RPMI8226 (cell line): ENCODE measurements at places on chromosomes 3 and 15.

- DNase-seq: no peak
Observed at GRCh38 chr3:177683586-177683985, 486.3 kb upstream of the TBL1XR1 start.

DNA sequence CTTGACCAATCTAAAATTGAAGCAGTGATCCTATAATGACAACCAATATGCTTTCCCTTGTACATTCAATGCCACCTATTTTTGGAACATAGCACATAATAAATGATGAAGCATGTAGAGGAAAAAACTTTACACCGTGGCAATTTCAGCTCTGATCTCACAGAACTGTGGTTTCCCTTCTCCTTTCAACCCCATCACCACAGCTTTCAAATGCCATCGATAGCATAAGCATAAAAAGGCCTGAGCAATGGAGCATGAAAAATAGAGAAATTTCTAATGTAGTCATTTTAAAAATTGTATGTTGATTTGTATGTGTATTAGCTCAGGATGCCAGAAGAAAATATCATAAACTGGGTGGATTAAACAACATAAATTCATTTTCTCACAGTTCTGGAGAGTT is 406.0 kb upstream of the TMCO5A start:
- no peak for DNase-seq

GRCh38 chr15:25734680-25735355 is 128.3 kb downstream of the ATP10A start:
- DNase-seq: no peak

DNA sequence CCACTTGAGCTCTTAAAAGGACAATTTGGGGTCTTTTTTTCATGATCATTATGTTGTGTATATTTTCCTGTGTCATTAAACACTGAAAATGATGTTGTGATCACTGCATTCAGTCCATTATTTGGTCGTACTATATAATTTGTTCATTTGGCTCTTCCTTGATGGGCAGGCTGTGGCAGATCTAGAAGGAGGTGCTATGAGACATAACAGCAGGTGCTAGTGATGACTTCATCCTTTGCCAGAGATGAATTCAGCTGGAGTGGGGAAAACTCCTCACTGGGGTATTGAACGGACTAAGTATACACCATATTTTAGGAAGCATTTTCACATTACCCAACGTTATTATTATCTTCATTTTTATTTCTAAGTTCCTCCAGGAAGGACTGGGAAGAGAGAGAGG is 12.0 kb downstream of the CMTM7 start:
- no peak for DNase-seq

GRCh38 chr15:38954090-38954489 is 389.5 kb upstream of the RASGRP1 start:
- DNase-seq: no peak

DNA sequence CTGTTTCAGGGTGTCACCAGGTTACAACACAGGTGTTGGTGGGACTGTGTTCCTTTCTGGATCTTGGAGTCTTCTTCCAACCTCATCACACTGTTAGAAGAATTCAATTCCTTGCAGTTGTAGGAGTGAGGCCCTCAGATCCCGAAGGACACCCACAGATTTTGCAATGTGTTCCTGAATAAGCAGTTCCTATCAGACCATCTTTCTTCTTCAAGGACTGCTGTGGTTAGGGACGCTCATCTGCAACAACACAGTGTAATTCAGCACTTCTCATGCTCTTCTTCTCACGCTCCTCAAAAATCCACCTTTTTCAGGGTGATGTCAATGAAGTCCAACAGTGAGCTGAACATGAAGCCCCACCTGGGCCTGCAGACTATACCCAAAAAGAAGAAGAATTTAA is 18.8 kb downstream of the TM2D3 start:
- DNase-seq: no peak

GRCh38 chr3:58628823-58629562 is 37.6 kb downstream of the FAM3D start:
- DNase-seq: no peak

- no peak for DNase-seq
Observed at GRCh38 chr3:114241262-114241661, 3.9 kb upstream of the ZNF80 start.

DNA sequence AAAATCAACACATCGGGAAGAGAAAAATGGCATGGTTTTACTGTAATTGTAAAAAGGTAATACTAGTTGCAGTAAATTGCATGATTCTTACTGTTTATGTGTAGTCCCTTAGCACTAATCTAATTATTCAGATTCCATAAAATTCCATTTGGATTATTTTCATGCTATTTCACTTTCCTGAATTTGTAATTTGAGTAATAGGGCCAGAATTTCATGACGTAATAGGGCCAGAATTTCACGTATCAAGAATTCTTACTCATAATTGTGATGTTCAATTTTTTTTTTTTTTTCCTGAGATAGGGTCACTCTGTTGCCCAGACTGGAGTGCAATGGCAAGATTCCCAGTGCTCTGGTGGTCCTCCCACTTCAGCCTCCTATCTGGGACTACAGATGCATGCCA is 2.9 kb upstream of the U2SURP start:
- no peak for DNase-seq

DNA sequence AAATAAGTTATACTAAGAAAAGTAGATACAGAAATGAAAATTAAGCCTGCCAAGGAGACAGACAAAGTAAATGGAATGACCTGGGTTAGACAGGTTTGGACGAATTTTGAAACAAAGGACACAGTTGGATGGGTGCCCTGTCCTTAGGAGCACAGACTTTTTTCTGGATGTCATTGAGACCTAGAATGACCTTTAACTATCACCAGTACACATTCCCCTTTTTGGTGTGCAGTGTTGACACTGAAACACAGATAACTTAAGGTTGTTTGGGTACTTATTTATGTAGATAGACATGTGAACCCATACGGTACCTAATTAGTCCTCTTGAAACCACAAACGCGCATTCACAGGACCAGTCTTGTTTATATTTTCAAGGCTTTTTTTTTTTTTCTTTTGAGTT is 86.7 kb downstream of the PPARG start:
- DNase-seq: no peak

DNA sequence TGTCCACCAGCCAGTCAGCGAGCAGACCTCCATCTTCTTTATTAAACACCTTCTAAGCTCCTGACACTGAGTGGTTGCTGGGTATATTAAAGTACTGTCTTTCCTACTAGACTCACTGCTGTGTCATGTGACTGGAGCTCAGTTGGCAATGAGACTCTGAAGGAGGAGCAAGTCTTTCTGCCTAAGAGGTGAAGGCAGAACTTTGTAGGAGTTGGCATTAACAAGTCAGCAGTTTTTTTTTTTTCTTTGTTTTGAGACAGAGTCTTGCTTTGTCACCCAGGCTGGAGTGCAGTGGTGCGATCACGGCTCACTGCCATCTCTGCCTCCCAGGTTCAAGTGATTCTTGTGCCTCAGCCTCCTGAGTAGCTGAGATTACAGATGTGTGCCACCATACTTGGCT is 62.2 kb downstream of the ABHD5 start:
- DNase-seq: no peak

GRCh38 chr3:174424656-174425055 is 434.5 kb upstream of the NAALADL2 start:
- DNase-seq: no peak

GRCh38 chr3:163939926-163940325 is 1138.4 kb downstream of the SI start:
- no peak for DNase-seq

DNA sequence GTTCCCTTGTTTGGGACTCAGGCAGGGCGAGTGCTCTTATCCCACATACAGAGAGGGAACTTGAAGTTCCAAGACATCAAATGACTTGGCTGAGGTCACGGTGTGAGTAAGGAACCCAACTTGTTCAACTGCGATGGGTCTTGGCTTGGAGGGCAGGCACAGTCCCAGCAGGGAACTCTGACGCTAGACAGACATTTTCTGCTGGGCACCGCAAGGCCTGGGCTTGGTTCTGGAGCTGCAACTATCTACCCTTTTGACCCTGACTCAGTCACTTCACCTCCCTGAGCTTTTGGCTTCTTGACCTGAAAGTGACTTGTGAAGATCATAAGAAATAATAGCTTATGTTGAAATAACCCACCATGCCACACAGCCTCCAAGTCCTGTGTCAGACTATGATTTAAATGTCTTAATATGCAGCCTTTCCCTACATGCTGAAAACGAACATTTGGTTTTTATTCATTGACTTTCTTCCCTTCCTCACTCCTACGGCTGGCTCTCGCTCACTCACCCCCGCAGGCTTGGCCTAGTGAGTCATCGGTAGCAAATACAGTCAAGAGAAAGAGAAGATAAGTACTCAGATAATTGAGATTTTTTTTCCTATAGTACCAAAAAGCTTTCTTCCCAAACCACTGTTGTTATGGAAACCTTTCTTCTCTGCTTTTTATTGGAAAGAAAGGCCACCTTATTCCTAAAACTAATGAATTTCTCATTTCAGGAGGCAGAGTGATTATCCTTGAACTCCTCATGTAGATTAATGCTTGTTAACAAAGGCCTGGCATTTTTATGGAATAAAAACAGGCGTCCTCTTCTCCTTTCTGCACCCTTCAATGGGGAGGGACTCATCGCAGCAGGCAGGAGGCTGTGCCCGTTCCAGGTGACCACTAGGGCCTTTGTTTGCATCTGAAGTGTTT is 178.4 kb downstream of the ATP10A start:
- DNase-seq: no peak

- DNase-seq: no peak
Observed at GRCh38 chr3:106758459-106758858, 618.8 kb upstream of the CCDC54 start.

- no peak for DNase-seq
Observed at GRCh38 chr3:133121450-133121849, 83.3 kb downstream of the TMEM108 start.

GRCh38 chr3:181567311-181568075 is 144.2 kb upstream of the SOX2 start:
- no peak for DNase-seq

- DNase-seq: no peak
Observed at GRCh38 chr3:80187981-80188380, 420.2 kb upstream of the ROBO1 start.

GRCh38 chr15:47987908-47988532 is 132.8 kb upstream of the SLC24A5 start:
- peak; percentile 81 for DNase-seq

- no peak for DNase-seq
Observed at GRCh38 chr3:46849686-46850467, 13.4 kb downstream of the MYL3 start.

DNA sequence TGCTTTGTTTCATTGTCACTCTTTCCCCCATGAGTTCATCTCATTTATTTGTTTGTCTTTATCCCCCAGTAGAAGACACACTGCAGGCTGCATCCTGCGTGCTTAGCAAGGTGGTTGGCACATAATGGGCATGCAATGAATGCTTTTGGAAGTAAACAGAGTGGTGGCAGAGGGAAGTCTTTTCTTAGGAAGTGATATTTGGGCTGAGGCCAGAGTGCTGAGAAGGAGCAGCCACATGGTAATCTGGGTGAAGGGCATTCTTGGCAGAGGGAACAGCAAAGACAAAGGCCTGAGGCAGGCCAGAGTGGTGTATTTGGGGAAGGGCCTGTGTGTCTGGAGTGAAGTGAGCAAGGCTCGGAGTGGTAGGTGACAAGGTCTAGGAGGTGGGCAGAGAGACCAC is 17.7 kb upstream of the ADAMTS7 start:
- DNase-seq: no peak

- no peak for DNase-seq
Observed at GRCh38 chr3:24128199-24129005, 183.3 kb downstream of the NR1D2 start.

GRCh38 chr15:51049081-51049480 is 45.6 kb downstream of the TNFAIP8L3 start:
- DNase-seq: no peak
